ENCODE measurements at places on chromosomes 13 and 19.

GRCh38 chr19:54256250-54257115 is 590 bp downstream of the LILRB5 start:
- DNase-seq = no peak

DNA sequence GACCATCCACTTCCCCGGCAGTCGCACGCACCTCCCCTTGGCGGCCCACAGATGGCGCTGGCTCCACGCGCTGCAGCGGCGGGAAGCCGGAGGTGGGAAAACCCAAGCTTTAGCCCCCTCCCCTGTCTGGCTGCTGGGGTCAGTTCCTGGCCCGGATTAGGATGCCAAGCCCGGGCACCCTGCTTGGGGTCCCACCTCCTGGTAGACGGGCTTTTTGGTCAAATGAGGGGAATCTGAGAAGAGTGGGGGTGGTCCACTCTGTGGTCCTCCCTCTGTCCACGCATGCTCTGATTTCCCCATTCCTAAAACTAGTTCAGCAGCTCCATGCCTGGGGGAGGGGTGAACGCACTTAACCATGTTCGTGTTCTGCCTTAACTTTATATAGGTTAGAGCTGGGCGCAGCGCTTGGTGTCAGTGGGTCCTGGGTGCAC is 8.1 kb upstream of the ADGRE2 start:
- no peak for DNase-seq

DNA sequence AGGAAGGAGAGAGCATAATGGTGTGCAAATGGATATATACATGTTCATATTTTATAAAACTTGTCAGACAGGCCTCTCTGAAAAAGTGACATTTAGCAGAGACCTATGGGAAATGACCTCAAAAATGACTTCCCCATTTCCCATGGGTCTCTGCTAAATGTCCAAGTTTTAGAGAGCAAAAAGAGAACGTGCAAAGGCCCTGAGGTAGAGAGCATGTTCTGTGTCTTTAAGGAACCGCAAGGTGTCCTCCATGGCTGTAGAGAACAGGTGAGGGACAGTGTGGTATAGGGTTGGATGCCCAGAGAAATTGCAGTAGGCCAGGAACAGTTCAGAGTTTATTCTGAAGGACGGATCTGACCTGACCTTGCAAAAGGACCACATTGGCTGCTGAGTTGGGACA is 113.2 kb upstream of the RNF113B start:
- DNase-seq = no peak

GRCh38 chr13:81745391-81745790 is 1404.5 kb upstream of the SPRY2 start:
- DNase-seq = no peak

Data from fibroblast of upper back skin (primary cell).